Activated naive CD8-positive, alpha-beta T cell treated with anti-CD3 and anti-CD28 coated beads, Interleukin-2, amount 50 U/mL, for 24 hours (primary cell): ENCODE measurements at places on chromosomes 16 and 17.

- no peak for DNase-seq
Measured at GRCh38 chr16:69893106-69893505, 58.0 kb upstream of the CLEC18A start.

- DNase-seq = no peak
Measured at GRCh38 chr16:89982318-89982717, 33.8 kb downstream of the DEF8 start.

DNA sequence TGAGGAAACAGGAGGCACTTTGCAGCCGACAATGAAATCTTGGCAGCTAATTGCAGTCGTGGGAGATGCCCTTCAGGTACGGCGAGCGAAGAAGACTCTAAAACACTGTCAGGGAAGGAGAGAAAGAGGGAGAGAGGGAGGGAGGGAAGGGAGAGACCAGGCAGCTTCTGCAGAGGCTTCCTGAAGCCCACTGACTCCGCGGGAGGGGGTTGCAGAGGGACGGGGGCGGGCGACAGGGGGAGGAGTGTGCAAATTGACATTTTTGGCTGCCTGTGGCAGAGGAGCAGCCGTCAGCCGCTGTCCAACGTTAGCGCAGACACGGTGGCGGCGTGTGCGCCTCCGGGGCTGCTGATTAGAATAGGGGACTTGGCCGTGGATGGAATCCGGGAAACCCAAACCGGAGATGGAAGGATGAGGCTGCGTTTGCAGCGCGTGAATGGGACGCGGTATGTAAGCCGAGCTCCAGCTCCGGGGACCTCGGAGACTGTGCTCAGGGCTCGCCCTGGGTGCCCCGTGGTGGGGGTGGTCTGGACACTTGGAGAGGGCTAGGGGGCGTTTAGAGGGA lies 849.1 kb upstream of the RBFOX1 start:
- DNase-seq = no peak

- no peak for DNase-seq
Measured at GRCh38 chr17:21058098-21058893, 15.5 kb upstream of the USP22 start.

- DNase-seq = no peak
Measured at GRCh38 chr17:74163836-74164235, 39.6 kb upstream of the RPL38 start.

DNA sequence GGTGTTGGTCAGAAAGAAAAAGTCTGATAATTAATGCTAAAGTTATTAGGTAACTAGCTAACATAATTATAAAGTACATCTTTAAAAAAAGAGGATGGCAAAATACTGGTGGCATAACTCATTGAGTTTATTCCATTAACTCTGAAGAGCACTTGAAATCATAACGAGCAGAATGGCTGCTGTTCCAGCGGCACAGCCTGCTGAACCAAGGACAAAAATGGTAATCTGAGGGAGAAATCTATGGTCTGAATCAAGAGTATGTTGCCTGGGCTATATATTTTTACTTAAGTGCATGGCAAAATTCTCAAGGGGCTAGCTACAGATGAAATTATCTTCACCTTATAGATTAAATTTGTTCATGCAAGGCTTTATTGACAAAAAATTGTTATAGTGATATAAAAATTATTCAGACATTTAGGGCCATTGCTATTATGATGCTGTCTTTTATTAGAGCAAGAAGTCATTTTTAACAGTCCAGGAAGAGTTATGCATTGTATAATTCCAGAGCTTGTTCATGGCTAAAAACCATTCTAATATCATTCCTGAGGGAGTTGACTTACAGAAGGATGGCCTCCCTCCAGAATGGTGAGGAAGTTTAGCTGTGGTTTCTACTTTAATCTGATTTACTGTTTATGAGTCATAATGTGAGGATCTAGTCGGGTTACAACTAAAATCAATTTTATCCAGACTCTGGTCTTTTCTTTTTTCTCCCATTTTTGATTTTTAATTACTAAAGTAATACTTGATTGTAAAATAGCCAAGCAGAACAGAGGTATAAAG lies 41.4 kb upstream of the ANKFN1 start:
- DNase-seq = no peak

DNA sequence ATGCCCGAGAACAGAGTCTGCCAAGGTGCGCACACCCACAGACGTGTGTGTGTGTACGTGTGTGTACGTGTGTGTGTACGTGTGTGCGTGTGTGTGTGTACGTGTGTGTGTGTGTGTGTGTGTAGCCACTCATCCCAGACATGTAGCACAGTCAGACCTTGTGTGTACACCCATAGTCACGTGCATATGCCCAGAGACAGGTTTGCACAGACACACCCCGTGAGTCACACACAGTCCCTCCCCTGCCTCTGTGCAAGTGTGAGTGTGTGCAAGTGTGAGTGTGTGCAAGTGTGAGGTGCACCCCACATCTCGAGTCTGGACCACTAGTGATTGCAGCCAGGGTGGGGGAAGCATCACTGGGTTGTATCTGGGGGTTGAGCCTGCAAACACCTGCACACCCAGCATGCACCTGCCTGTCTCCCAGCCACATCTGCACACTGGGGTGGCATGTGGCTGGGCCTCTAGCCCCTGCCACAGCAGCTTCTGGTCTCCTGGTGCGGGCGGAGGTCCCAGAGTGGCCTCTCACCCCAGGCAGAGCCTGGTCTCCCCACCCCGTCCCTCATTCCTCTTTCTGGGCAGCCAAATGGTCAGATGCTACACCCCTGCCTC lies 23.6 kb downstream of the BAHCC1 start:
- no peak for DNase-seq

- DNase-seq = no peak
Measured at GRCh38 chr16:13436641-13437412, 483.1 kb upstream of the ERCC4 start.
